Esophagus squamous epithelium (tissue), 5 donors: ENCODE measurements at places on chromosomes 4 and X. TPM values are rescaled to one million over a fixed set of nuclear protein-coding genes. Genes with fewer than 3 reads are reported as not detected.

DNA sequence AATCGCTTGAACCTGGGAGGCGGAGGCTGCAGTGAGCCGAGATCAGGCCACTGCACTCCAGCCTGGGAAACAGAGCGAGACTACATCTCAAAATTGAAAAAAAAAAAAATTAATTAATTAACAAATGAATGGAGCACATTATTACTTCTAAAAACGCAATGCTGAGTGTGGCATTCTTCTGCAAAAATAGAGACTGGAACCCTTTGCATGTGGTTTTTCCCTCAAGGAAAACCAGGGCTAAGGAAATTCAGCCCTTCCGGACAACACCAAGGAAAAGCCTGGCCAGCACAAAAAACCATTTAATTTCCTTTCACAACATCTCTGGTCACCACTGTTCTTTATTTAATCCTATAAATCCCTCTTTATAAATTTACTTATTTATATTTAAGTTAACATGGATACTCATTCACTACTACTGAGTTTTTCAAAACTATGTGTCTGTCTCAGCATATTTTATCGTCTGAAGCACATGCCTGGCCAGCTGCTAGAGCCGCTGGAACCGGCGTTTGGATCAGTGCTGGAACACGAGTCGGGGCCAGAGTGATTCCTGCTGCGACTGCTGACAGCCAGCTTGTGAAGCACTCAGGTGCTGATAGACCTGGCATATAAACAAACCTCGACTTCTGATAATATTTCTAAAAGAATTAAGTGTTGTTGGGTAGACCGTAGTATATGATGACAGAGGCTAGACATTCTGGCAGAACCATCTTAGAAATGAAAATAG, 84.5 kb upstream of the WWC2 start:
- no peak overlapping the region for H3K27ac ChIP-seq
- no peak overlapping the region for H3K4me3 ChIP-seq
- no peaks in the 10 kb centered on the region for H3K36me3 ChIP-seq
- no peaks in the 10 kb centered on the region for H3K27me3 ChIP-seq
- H3K4me1 ChIP-seq: no peaks in the 10 kb centered on the region
- no peak for DNase-seq

- H3K4me1 ChIP-seq: no peaks in the 10 kb centered on the region
- no peak overlapping the region for H3K4me3 ChIP-seq
- no peaks in the 10 kb centered on the region for H3K36me3 ChIP-seq
- H3K27ac ChIP-seq: no peak overlapping the region
- no peaks in the 10 kb centered on the region for H3K27me3 ChIP-seq
Observed at GRCh38 chr4:34850968-34851367, 1393.3 kb downstream of the ARAP2 start.

GRCh38 chr4:189498457-189498856, 442.2 kb upstream of the FRG1 start:
- H3K27ac ChIP-seq: no peak overlapping the region
- no peaks in the 10 kb centered on the region for H3K27me3 ChIP-seq
- DNase-seq: no peak
- no peaks in the 10 kb centered on the region for H3K4me1 ChIP-seq
- H3K4me3 ChIP-seq: no peak overlapping the region
- H3K36me3 ChIP-seq: no peaks in the 10 kb centered on the region

GRCh38 chr4:142440093-142440492, 406.0 kb downstream of the INPP4B start:
- no peaks in the 10 kb centered on the region for H3K36me3 ChIP-seq
- no peaks in the 10 kb centered on the region for H3K27me3 ChIP-seq
- no peaks in the 10 kb centered on the region for H3K4me1 ChIP-seq
- no peak overlapping the region for H3K4me3 ChIP-seq
- H3K27ac ChIP-seq: no peak overlapping the region

GRCh38 chr4:77697860-77698590, 92.4 kb downstream of the CXCL13 start:
- no peak overlapping the region for H3K27ac ChIP-seq
- H3K4me1 ChIP-seq: no peaks in the 10 kb centered on the region
- no peak overlapping the region for H3K4me3 ChIP-seq
- DNase-seq: no peak
- no peaks in the 10 kb centered on the region for H3K27me3 ChIP-seq
- H3K36me3 ChIP-seq: no peaks in the 10 kb centered on the region

- H3K27ac ChIP-seq: no peak overlapping the region
- peaks cover 32% of the 10 kb centered on the region for H3K4me1 ChIP-seq
- peak overlapping the region; percentile 42 for H3K4me3 ChIP-seq
- H3K36me3 ChIP-seq: no peaks in the 10 kb centered on the region
Observed at GRCh38 chr4:41880022-41880837, 55.0 kb upstream of the TMEM33 start.

- no peak overlapping the region for H3K27ac ChIP-seq
- H3K4me1 ChIP-seq: no peaks in the 10 kb centered on the region
- no peak overlapping the region for H3K4me3 ChIP-seq
Observed at GRCh38 chr4:94407846-94408245, 43.9 kb upstream of the PDLIM5 start.

Gene DLG3
- 26.9 TPM for total RNA-seq

Gene FGG
- not detected for total RNA-seq

Gene FAM149A
- total RNA-seq: 5.8 TPM

Gene RPA4
- total RNA-seq: 1.6 TPM

Gene CT47B1
- total RNA-seq: not detected
